Amygdala (tissue), 56 donors: ENCODE measurements at places on chromosomes 12 and 14.

DNA sequence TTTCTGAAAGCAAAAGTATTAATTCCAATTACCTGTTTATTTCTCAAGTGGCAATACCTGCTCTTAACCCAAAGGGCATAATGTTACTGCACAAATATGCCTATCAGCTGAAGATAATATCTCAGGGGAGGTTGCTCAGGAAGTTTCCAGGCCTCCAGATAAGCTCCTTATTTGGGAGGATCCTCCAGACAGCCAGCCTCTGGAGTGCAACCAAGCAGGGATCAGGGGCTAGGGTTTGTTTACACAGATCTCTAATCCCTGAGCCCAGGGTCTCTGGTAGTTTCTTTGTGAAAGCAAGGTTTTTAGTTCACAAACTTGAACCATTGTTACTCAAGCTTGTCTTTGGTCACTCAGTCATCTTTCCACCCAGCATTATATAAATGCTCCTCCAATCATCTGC lies 124.4 kb downstream of the SLC38A4 start:
- no peak for DNase-seq

DNA sequence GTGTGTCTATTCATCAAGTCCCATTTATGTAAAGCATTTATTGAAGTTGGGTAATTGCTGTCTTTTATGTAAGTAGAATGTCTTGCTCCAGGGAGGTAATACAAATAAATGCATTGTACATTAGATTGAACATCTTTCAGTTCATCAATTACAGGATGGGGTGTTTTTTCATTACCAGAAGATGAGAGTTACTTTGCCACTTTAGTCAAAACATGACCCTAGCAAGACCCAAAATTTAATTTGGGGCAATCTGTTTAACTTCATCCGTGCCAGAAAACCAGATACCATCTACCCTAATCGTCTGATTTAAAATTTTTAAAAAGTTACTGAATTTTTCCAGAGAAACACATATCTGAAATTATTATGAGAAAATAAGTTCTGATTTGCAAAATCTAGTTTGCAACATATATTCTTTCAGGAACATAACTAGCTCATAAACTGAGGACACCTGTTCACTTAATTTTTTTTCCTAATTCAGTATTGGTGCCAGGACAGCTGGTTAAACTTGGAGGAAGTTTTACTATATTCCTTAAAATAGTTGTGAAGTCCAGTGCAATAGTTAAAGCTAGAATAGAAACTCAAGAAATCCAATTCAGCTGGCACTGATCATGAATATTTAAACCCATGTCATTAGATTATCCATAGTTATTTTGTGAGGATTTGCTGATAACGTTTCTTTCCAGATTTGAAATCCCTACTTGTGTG lies 114.5 kb downstream of the SRGAP1 start:
- DNase-seq = no peak

DNA sequence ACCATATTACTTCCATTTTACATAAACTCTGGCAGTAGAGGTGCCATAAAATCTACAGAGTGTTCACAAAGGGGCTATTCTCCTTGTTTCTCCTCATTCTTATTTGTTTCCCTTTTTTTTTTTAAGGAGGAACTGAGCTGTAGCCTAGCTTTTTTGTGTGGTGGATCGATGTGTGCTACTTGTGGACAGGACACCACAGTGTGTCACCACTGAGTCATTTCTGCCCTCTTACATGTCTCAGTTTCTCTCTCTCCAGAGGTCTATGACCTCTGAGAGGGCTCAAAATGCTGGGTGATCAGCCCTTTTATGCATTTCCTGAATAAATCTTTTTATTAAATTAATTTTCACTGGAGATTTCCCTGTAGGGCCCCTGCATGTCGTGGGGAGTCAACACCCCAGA lies 370.2 kb downstream of the ADGRD1 start:
- DNase-seq = no peak

DNA sequence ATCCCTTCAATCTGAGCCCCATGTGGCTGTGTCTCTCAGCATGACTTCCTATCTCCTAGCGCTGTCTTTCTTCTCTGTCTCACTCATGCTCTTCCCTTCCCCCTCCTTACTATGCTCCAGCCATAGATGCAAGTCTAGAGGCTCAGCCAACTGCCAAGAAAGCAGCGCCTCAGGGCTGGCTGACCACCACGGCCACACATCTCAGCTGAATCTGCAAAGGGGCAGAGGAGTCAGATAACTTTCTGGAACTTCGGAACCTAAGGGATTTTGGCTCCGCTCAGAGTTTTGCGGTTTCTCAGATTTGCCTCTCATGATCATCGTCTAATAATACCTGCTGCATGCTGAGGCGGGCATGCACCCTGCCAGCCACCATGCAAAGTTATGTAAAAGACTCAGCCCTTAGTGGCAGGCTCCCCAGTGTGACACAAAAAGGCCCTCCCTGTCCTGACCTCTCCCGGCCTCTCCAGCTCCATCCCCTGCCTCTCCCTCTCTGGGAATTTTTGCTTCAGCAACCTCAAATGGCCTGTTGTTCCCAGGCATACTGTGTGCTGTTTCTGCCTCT lies 5.0 kb upstream of the FGF6 start:
- DNase-seq = no peak

- DNase-seq = no peak
Measured at GRCh38 chr12:126369487-126370463, 1304.5 kb downstream of the AACS start.

DNA sequence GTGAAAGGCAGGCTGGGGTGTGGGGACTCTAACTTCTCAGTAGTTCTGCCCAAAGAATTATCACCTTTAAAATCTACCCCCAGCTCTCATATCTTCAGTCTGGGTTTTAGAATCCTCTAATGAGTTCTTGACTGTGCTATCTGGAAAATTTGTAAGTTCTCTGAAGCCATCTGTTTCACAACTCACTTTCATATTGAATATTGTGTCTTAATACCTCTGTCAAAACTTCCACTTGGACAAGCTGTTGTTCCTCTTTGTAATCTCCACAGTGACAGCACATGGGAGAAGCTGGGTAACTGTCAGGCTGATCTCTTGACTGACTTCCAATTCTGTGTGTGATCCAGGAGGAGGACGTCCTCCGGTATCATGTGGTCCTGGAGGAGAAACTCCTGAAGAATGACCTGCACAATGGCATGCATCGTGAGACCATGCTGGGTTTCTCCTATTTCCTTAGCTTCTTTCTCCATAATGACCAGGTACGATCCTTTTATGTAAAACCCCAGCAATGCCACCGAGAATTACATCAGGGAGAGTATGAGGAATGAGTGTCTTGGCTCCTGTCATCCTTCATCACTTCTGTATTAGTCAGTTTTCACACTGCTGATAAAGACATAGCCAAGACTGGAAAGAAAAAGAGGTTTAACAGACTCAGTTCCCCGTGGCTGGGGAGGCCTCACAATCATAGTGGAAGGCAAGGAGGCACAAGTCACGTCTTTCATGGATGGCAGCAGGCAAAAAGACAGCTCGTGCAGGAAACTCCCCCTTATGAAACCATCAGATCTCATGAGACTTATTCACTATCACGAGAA lies 111.9 kb downstream of the STAB2 start:
- DNase-seq = no peak

DNA sequence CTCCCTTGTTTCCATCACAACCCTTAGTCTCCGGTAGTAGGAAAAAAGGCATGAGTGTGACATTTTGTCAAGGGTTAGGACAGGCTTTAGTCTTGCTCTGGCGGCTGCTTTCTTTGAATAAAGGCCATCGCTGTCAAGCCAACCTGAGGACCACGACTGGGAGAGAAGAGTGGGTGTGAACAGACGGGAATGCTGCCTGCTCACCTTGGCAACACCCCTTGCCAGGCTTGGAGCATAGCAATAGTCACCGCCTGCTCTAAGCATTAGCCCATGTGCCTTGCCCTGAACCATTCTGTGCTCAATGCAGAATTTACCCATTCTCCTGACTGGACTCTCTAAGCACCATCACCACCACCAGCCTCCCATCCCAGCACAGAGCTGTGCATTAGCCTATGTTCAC lies 36.2 kb downstream of the SPTB start:
- no peak for DNase-seq

- no peak for DNase-seq
Measured at GRCh38 chr12:92133795-92134637, 11.6 kb downstream of the BTG1 start.
